ENCODE measurements at places on chromosomes 2 and 18. TPM values are rescaled to one million over a fixed set of nuclear protein-coding genes. Genes with fewer than 3 reads are reported as not detected.

Gene ABCG5
- not detected for total RNA-seq

DNA sequence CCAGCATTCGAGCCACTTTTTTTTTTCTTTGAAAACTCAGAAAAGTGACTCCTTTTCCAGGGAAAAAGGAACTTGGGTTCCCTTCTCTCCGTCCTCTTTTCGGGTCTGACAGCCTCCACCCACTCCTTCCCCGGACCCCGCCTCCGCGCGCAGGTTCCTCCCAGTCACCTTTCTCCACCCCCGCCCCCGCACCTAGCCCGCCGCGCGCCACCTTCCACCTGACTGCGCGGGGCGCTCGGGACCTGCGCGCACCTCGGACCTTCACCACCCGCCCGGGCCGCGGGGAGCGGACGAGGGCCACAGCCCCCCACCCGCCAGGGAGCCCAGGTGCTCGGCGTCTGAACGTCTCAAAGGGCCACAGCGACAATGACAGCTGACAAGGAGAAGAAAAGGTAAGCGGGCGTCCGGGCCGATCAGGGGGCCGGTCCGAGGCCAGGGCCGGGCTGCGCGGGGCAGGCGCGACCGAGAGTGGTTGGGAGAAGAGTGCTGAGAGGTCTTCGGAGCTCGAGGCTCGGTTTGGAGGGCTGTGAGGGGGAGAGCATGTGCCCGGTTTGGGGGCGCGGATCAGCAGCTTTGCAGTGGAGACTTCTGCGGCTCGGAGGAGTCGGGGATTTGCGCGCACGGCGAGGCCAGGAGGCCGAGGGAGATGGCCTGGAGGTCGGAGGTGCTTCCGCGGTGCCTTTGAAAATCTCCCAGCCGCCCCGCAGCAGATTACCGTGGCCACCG, 502 bp downstream of the EPAS1 start:
- DNase-seq = peak; percentile 95

DNA sequence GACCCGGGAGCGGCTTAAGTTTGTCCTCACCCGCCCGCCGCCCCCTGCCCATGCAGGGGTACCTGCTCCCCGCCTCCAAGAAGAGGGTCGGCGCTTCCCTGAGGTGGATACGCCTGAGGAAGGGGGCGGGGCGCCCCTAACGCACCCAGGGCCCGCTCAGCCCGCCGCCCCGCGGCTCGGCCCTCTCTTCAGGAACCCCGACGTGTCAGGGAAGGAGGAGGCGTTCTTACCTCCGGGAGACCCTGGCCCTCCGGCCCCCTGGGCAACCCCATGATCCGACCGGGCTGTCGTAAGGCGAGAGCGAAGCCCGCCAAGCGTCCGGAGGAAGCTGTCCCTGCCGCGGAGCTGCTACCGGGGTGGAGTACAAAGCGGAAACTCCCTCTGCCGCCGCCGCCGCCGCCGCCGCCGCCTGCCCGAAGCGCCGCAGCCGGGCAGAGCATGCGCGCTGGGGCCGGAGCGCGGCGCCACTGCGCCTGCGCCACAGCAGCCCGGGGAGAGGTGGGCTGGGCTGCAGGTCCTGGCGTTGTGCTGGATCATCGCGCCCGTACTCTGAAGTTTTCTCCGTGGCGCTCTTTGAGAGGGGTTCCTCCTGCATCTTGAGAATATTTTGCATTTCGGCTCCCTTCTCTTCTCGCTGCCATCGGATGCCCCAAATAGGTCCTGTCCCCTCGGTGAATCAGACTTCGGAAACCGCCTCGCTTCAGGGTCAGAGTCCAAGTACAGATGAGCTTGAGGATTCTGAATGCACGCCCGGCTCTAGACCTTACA, at the start of gene CCDC93:
Gene CCDC93, minus strand, starts transcription at position 347 of the 768 bp plus-strand sequence. Its CDS starts 75 bp downstream, at position 272.
- DNase-seq = peak; percentile 72

- no peak for DNase-seq
These were observed 46.6 kb downstream of the HDAC4 start for GRCh38 chr2:239354132-239354790.

DNA sequence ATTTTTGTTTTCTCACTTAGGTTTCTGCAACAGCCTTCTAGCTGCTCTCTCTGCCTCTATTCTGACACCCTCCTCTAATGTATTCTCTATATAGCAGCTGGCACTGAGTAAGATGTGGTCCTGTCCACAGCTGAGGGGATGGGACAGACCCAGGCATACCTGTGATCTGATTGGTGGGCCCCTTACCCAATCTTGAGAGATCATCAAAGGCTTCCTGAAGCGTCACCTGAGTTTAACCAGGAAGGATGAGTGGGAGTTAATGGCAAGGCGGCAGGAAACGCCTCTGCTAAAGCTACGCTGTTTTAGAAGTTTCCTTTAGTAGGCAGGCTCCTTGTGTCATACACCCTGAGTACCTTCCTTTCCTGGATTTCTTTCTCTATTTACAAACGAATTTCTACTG, 5.7 kb upstream of the TET3 start:
- DNase-seq = no peak

GRCh38 chr2:150963336-150963735, 298.3 kb downstream of the RBM43 start:
- no peak for DNase-seq

DNA sequence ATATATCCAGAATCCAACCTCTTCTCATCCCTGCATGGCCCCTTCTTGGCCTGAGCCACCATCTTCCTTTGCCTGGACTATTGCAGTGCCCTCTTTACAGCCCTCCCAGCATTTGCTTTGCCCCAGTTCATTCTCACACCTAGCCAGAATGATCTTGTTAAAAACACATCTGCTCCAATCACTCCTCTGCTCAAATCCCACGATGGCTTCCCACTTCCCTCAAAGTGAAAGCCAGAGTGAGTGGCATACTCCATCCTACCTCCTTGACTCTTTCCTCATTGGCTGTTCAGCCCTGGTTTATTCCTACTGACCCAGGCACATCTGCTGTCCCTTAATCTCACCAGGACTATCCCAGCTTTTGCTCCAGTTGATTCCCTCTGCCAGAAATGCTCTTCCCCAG, 14.7 kb downstream of the SULT6B1 start:
- no peak for DNase-seq

GRCh38 chr2:200288670-200289429, 17.6 kb upstream of the SPATS2L start:
- DNase-seq = peak; percentile 29

DNA sequence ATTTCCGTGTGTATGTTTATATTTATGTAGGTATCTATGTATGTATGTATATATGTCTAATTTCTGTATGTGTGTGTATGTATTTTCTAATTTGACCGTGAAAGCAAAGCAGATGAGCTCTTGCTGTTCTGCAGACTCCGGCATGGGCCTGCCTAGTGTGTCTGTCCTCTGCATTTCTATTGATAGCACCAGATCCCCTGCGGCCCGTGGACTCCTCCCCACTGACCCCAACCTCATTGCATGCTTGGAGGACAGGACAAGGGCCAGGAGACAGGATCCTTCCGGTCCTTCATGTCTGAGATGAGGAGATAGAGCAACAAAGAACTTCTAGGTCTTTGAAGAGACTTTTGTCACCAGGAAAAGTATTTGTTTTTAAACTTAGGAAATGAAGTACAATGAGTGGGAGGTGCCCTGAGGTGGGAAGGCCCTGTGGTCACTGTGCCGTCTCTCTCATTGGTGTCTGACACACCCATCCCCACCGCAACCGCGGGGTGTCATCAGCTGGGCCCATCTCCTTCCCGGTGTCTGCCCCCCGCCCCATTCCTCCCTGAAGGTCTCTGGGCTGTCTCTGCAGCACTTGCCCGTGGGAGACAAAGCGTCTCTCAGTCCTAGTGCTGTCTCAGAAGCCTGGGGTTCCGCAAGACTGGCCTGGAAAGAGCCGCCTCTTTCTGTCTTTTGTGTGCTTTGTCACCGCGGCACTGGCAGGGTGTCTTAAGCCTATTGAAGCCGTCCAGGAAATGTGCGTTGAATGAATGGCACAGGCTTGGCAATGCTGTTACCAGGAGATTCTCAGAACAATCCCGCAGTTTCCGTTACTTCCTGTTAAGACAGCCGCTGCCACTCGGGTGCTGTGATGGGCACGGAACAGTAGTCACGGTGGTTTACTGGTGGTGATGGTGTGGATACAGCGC, 216.4 kb downstream of the AGAP1 start:
- DNase-seq = no peak

Gene LRRTM4
- total RNA-seq = not detected

Gene TWIST2
- total RNA-seq = 38.6 TPM

DNA sequence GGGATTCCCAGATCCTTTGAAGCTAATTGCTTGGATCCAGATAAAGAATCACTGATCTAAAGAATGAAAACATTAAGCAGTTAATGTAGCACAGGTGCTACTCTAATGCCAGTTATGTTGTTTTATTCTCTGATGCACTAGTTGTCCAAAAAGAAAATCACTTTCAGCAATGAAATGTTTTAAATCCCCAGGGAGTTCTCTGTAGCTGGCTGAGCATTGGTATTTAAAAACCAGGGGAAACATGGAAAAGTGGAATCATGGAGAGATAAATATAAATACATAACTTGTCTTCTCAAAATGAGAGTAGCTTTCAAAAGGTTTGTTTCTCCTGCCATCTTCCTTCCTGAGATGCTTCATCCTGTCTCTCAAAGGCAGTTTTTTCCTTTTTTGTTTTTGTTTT, 37.7 kb downstream of the CD302 start:
- DNase-seq = no peak

DNA sequence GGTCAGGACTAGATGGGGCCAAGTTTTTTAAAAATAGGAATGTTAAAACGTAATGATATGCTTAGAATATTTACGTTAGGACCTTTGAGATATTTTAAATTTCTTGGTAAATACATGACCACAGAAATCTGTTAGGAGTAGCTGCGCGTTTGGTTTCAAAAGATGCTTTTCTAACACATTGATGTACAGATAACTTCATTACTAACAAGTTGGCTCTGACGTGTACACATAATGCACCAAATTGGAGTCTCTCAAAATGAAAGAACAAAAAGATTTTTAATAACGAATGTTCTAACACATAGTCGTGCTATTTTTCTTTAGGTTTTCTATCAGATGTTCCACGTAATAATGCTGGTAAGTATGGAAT, 608 bp downstream of the PHOSPHO2 start:
- no peak for DNase-seq

Gene PTMA
- total RNA-seq = 1,206 TPM

DNA sequence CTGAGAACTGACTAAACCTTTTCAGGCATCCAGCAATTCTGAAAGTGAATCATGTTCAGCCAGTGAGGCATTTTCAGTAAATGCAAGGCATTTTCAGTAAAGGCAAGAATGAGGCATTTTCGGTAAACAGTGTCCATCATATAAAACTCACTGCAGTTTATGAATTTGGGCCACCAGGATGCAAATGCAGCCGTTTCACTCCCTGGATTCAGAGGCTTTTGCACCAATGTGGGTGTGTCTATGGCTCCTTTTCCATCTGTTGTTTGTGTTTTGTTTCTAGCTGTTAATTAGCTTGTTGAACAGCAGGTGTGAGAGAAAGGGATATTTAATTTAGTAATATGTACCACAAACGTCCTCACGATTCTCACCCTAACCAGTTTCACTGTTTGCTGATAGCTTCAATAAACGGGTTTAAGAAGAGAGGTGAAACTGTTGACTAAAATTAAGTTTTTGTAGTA, 116.3 kb upstream of the PGAP1 start:
- no peak for DNase-seq

DNA sequence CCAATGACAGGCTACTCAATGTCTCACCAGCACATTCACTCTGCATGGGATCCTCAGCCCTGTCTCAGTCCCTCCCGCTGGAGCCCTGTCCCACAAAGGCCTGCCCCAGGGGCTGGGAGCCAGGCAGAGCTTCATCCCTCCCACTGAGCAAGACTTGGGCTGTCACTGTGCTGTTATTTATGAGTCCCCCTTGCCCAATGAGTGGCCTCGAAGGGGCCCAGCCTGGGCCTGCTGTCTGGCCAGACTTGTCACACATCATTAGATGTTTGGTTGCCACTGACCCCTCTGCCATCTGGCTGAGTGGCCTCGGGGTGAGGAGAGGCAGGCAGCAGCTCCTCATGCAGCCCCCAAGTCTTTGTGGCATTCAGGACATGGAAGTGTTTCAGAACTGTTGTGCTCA, 330.6 kb upstream of the SKOR2 start:
- DNase-seq = no peak

- no peak for DNase-seq
These were observed 92.7 kb upstream of the PARD3B start for GRCh38 chr2:204452464-204453023.

GRCh38 chr18:74689251-74689650, 91.6 kb downstream of the ZNF407 start:
- DNase-seq = no peak

- DNase-seq = no peak
These were observed 283.6 kb downstream of the DYSF start for GRCh38 chr2:71736986-71737385.

Gene BMP10
- not detected for total RNA-seq

DNA sequence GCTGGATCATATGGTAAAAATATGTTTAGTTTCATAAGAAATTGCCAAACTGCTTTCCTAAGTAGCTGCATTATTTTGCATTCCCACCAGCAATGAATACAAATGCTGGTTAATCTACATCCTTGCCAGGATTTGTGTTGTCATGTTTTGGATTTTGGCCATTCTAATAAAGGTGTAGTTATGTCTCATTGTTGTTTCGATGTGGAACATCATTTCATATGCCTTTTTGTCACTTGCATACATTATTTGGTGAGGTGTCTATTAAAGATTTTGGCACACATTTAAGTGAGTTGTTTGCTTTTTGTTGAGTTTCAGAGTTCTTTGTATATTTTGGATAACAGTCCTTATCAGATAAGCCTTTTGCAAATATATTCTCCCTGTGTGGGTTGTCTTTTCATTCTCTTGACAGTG, 299.2 kb upstream of the TFPI start:
- no peak for DNase-seq

Gene CDH7
- 0.13 TPM for total RNA-seq

Gene SERPINB7
- total RNA-seq = 140 TPM

DNA sequence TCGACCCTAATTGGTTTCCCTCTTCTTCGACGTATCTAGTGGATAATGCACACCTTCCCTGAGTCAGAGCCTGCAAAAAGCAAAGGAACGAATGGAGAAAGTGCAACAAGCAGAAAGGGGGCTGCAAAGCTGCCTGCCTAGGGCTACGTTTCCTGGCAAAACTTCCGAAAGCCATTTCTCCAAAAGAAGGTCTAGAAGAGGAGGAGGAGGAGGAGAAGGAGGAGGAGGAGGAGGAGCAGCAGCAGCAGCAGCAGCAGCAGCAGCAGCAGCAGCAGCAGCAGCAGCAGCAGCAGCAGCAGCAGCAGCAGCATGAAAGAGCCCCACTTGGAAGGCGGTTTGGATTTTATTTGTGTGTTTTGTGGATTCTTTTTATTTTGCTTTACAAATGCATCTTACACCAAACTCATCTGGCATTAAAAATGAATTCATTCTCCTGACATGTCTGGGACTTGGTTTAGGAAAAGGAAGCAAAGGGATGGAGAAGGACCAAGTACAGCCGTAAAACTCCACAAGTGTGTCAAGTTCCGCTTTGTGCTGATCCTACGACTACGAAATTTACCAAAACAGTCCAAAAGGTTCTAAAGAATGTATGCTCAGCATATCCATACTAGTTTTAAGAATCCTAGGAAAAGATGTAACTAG, 2.0 kb downstream of the TCF4 start:
- no peak for DNase-seq

DNA sequence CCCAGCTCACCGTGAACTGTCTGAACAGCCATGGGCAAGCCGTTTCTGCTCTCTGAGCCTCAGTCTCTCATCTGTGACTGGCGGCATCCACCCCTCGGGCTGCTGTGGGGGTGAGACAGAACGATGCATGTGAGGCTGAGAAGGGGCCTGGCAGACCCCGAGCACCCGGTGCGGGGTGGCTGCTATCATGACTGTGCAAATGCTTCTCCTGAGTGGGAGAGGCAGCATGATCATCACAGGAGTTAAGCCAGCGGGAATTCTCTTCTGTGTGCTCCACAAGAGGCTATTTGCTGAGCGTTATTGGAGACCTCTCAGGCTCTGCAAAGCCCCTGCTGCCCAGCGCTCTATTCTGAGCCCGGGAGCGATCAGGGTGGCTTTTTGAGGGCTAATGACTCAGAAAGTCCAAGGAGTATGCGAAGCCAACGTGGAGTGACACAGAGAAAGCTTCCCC, 45.8 kb upstream of the ID2 start:
- DNase-seq = no peak
